ENCODE measurements at places on chromosomes 16 and 17.

DNA sequence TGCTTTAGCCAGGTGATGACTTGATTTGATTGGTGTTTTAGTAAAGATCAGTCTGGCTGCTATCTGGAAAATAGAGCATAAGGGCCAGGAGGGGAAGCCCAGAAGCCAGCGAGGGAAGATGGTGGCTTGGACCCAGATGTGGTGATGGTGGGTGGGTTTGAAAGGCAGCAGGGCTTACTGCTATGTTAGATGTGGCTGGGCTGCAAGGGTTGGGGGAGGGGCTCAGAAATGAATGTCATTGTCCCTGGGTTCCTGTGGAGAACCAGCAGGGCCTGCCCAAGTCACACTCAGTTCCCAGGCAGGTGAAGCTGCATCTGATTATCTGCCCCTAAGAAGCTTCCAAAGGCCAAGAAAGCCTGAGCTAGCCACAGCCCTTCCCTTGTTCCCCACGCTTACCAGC, 71.7 kb upstream of the BRD7 start:
- DNase-seq: no peak

DNA sequence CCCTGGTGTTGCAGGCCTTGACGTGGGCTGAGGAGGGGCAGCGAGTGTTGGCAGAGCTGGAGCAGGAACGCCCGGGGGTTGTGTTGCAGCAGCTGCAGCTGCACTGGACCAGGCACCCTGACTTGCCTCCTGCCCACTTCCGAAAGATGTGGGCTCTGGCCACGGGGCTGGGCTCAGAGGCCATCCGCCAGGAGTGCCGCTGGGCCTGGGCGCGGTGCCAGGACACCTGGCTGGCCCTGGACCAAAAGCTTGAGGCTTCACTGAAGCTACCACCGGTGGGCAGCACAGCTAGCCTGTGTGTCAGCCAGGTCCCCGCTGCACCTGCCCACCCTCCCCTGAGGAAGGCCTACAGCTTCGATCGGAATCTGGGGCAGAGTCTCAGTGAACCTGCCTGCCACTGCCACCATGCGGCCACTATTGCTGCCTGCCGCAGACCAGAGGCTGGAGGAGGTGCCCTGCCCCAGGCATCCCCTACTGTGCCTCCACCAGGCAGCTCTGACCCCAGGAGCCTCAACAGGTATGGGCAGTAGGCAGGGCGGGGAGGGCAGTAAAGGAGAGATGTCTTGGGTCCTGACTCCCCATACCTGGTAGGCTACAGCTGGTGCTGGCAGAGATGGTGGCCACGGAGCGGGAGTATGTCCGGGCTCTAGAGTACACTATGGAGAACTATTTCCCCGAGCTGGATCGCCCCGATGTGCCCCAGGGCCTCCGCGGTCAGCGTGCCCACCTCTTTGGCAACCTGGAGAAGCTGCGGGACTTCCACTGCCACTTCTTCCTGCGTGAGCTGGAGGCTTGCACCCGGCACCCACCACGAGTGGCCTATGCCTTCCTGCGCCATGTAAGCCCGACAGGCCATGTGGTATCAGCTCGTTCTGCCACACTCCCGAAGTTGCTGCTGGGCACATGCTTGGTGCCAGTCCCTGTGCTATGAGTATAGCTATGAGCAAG, 5.6 kb downstream of the PLEKHG4 start:
- DNase-seq: peak; percentile 14

GRCh38 chr16:84922351-84923120, 88.8 kb downstream of the ZDHHC7 start:
- no peak for DNase-seq

- no peak for DNase-seq
Measured at GRCh38 chr17:55730808-55731207, 8.1 kb upstream of the TMEM100 start.

GRCh38 chr17:7177954-7178477, 1.2 kb downstream of the ASGR1 start:
- DNase-seq: no peak

GRCh38 chr16:30786115-30786935, 680 bp downstream of the ZNF629 start:
- no peak for DNase-seq

DNA sequence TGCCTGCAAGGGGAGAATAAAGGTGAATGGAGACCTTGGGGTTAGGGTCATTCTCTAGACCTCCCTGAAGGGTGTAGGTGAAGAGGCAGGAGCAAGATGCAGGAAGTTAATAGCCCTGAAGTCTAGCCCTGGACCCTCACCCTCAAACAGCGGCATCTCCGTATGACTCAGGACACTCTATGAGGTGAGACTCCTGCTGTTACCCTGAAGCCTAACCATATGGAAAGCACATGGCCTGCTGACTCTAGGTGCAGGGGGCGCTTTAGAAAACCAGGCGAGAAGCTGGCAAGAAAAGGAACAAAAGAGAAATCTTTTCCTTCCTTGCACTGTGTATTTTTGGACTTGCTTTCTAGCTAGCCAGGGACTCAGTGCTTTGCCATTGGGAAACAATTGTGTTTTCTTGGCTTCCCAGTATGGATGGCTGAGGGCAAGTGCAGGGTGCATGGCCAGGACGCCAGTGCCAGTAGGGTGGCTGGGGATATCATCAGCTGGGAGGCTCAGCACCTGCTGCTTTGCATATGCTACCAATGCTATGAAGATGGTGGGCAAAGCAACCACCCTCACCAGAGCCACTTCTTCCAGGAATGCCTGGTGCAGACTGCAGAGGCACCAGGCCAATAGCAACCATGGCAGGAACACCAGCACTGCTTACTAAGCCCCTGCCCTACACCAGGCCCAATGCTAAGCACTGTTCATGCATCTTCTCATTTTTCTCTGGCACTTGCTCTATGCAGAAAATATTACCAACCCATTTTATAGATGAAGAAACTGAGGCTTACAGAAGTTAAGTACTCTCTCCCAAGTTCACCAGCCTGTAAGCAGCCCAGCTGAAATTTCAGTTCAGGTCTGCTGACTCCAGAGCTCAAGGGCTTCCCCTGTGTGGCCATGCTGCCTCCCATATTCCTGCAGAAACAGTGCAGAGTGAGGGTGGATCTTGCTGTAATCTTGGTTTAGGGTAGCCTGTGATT, 425.1 kb downstream of the SLC39A11 start:
- no peak for DNase-seq

- DNase-seq: no peak
Measured at GRCh38 chr17:15440347-15440746, 27.1 kb downstream of the CDRT4 start.

- DNase-seq: no peak
Measured at GRCh38 chr16:30187971-30188561, 4.7 kb downstream of the CORO1A start.

- no peak for DNase-seq
Measured at GRCh38 chr17:14197586-14197985, 39.1 kb downstream of the CDRT15 start.

GRCh38 chr17:74332763-74333283, 6.8 kb downstream of the KIF19 start:
- no peak for DNase-seq

GRCh38 chr16:63623551-63624039, 1498.3 kb downstream of the CDH11 start:
- DNase-seq: no peak

DNA sequence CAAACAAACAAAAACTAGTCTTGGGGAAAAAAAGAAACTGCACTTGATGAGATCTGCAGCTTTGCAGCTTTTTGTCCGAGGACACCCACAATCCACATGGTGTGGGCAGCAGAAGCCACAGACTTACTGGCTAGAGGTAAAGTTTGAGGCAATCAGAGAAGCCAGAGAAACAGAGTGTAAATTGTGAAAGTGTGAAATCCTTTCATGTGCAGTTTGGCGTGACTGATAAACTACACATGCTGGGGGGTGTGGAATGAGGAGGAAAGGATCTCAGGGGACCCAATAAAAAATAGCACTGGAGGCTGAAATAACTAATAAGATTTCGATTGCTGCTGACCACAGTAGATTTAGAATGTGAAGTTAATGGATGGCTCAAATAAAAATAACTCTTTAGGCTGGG, 42.4 kb upstream of the HOXB13 start:
- no peak for DNase-seq

- no peak for DNase-seq
Measured at GRCh38 chr16:74480150-74481029, 59.1 kb upstream of the CLEC18B start.

- DNase-seq: peak; percentile 65
Measured at GRCh38 chr17:8209907-8210760, at the start of gene AURKB. Gene AURKB (minus strand): TSS chr17:8210575. CDS start chr17:8210224, 351 bp downstream.

GRCh38 chr16:21167360-21167759, 8.9 kb downstream of the LDAF1 start:
- no peak for DNase-seq

- no peak for DNase-seq
Measured at GRCh38 chr17:14428648-14429029, 127.8 kb downstream of the HS3ST3B1 start.

GRCh38 chr16:10762336-10763016, 18.8 kb downstream of the NUBP1 start:
- no peak for DNase-seq

DNA sequence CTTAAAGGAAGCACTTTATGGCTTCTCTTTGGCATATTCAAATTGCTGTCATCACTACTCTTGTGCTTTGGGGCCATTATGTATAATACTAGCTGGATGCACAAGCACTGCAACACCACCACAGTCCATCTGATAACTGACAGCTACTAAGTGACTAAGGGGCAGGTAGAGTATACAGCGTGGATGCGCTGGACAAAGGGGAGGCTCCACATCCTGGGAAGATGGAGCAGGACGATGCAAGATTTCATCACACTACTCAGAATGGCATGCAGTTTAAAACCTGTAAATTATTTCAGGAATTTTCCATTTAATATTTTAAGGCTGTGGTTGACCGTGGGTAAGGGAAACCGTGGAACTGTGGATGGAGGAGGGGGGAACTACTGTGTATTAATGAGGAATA, 25.0 kb downstream of the MPRIP start:
- DNase-seq: no peak

- DNase-seq: no peak
Measured at GRCh38 chr17:40243761-40244160, 24.7 kb downstream of the WIPF2 start.

DNA sequence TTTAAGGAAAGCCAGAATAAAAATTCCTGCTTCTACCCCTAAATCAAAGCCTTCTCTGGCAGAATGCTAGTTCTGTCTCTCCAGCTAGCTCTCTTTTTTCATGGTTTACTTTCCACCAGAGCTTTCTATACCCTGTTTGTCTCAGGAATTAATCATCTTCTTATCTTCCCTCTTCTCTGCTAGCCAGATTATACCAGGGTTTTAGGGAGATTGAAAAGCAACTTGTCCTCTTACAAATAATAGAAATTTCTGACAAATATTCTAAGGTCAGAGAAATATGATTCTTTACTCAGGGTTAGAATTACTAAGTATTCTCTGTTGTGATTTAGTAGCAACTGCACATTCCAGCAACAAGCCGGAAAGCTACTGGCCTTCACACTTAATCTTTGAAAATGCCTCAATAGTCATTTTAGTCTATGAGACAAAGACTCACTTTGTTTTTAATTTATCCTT, 166.4 kb downstream of the TANC2 start:
- DNase-seq: no peak

- no peak for DNase-seq
Measured at GRCh38 chr17:30238387-30239088, 3.0 kb upstream of the SLC6A4 start.

GRCh38 chr17:61366715-61367413, 32.8 kb upstream of the TBX2 start:
- DNase-seq: peak; percentile 44

GRCh38 chr17:61806936-61807335, 56.4 kb downstream of the BRIP1 start:
- DNase-seq: no peak

DNA sequence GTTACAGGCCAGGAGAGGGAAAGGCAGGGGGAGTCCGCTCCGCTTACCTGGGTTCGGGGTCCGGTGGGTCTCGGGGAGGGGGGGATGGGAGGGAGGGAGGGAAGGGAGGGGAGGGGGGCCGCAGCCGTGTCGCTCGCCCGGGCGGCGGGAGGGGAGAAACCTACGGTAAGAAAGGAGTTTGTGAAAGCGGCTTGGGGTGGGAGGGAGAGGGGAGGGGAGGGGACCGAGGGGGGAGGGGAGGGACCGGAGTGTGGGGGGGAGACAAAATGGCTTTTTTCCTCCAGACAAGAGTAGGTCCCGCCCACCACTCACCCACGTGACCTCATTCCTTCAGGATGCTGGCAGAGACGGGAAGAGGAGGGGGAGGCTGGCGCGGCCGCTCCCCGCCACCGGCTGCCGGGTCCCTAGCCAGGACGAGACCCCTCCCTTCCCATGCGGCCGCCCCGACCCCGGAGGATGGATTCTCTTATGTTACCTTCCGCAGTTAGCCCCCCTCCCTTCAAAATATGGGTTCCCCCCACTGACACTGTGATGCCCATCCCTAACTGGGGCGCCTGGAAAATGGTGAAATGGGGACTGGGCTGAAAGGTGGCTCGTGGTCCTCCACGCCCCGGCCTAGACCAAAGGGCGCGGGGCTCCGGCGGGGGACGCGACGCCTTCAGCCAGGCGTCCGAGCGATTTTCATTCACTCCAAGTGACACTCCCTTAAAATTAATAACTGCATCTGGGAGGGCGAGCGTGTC, at the start of gene PCGF2:
Gene PCGF2, minus strand, starts transcription at position 188 of the 743 bp plus-strand sequence. CDS start 7,934 bp downstream, outside the sequence.
- peak; percentile 48 for DNase-seq

GRCh38 chr16:26688105-26688504, 378.6 kb upstream of the C16orf82 start:
- no peak for DNase-seq

GRCh38 chr17:61784510-61784909, 78.8 kb downstream of the BRIP1 start:
- DNase-seq: no peak

- DNase-seq: no peak
Measured at GRCh38 chr16:19203374-19203966, 35.4 kb downstream of the SYT17 start.

DNA sequence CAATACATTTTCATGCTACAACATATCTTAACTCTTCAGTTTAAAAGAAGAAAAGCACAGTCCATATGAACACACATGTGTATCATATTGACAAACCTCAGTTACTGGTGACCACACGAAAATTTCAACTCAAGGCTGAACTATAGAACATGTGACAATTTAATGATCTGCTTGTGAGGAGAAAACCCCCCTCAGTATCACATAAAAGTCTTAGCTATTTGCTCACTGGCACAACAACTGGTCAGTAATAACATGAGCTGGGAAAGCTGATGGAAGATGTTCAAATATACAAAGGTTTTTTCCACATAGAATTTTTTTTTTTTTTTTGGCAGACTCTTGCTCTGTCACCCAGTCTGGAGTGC, 19.5 kb downstream of the ZNF652 start:
- DNase-seq: no peak

DNA sequence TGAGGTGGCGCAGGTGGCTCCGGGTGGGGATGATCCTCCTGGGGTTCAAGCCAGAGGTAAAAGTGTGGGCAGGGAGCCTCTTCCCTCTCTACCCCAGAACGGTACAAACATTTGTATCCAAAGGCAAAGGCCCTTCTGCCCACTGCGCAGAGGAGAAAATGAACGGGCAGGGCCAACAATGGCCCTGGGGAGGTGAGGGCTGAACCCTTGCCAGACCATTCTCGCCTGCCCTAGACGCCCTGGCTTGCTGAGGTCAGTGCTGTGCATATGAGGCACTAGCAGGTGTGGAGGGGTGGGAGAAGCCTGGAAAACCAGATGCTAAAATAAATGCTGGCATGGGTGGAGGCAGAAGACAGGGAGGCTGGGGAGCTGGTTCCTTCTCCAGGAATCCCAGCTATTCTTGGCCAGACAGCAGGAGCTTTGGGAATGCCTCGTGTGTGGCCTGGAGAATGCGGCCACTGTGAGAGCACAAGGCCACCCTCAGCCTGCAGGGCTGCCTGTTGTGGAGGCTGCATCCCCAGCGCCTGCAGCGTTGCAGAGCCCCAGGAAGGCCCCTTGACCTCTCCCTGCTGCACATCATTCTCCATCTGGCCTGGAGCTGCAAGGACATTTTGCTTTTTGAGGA, 4.5 kb downstream of the C17orf50 start:
- no peak for DNase-seq

GRCh38 chr17:4082136-4082924, 60.5 kb downstream of the ZZEF1 start:
- DNase-seq: no peak
